ENCODE measurements at places on chromosomes 2 and 18.

DNA sequence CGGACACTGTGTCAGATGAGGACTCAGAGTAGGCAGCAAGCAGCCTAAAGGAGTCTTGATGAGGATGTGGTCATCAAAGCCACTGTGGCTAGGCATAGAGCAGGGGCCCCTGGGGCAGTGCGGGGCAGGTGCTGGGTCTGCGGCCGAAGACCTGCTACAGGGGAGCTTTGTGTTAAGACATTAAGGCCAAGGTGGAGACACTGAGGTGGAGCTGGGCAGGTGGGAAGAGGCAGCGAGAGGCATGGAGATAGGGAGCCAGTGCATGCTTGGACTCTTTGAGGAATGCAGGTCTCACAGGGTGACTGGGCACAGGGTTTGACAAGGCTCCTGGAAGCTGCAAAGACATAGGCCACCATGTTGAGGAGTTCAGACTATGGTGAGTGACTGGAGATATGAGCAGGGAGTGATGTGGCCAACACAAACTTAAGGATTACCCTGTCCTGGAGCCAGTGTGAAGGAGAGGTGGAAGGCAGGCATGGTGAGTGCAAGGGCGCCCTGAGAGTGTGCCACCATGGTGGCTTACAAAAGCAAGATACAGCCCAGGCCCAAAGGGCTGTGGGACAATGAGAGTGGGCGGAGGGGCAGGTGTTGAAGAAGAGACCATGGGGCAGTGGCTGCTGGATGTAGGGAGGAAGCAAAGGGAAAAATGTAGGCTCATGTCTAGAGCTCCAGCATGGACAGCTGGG, 450.9 kb upstream of the HS6ST1 start:
- DNase-seq: no peak

GRCh38 chr2:2191110-2191707, 139.9 kb downstream of the MYT1L start:
- no peak for DNase-seq

DNA sequence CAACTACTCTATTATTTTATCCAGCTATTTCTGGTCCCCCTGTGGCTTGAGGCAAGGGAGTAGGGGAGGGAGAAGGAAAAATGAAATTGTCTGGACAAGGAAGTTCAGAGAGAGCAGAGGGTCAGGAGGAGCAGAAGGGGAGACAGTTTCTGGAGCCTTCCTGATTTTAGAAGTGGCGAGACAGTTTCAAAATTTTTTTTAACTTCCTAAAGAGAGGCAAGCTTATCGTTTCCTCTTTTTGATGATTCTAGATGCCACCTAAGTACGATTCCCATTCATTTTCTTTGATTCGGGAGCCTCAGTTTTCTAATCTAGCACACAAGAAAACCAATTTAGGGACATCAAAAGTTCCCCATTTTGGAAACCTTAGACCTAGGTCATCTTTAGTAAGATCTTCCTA, 96.9 kb upstream of the B3GNT2 start:
- no peak for DNase-seq

GRCh38 chr2:70596739-70597138, 43.1 kb upstream of the TGFA start:
- no peak for DNase-seq

DNA sequence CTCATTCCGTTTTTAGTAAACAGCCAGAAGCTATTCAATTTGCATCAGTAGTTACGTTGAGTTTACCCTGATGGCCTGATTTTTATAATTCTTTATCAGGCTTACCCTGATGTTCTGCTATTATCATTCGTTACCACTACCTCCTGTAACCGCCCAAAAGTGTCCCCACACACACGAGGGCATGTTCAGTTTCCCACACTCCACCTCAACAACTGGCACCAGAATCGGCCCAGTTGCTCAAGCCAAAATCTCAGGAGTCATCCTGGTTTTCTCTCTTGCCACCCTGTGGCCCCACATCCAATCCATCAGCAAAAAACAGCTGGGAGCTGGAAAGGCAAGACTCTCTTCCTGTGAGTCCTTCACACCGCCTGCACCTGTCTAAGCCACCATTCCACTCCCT, 102.9 kb upstream of the RAB6C start:
- DNase-seq: no peak

DNA sequence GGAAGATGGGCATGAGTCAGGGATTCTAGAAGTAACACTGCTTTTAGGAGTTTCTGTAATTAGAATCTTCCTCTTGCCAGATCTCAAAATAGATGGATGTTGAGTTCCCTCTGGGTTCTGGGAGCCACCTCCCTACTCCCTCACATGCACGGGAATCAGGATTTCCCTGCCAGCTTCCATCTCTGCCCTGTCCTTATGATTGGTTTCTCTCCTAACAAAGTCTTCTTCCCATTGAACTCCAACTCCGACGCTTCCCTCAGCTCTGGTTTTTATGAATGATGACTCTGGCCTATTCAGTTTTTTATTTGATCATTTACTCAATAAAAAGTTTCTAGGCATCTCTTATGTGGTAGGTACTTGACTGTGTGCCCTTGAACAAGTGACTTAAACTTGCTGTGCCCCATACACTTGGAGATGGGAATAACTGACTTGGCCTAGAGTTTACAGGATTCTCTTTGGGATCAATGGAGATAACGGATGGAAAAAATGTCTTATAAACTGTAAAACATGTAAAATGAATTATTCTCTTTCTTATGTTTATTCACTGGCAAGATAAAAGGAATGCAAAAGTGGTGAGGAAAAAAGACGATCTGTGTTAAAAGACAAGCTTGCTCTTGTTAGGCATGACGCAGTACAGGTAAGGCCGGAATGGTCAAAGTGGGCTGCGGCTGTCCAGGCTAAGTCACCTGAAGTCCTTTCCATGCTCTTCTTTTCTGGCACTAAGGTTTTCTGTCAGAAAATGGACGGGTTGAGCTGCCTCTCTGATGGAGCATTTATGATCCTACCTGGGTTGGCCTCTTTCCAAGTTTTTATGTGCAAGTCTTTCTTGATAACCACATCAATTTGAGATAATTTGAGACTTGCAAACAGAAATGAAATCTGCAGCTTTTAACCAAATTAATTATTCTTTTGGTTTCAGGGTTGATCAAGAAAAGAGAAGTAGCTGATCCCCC, 199.6 kb downstream of the MYCN start:
- no peak for DNase-seq

- DNase-seq: no peak
Observed at GRCh38 chr2:40113272-40113968, 334.4 kb upstream of the THUMPD2 start.

DNA sequence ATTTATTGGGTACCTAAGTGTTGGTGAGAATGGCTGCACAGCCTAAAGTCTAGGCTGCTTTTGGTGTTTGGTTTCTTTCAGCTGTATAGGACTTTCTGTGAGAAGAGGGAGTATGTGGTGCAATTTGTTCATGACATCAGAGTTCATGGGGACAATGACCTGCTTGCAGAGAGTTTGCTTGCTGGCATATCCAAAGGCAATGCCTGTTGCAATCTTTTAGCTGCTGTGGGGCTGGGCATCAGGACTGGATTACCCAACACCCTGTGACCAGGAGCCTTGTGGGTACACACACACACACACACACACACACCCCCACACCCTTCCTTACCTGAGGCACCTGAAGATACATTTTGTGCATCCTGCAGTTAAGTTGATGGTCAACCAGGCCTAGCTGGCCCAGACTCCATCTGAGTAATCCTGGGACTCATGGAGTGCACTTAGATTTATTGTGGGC, 68.4 kb downstream of the LIPG start:
- no peak for DNase-seq

DNA sequence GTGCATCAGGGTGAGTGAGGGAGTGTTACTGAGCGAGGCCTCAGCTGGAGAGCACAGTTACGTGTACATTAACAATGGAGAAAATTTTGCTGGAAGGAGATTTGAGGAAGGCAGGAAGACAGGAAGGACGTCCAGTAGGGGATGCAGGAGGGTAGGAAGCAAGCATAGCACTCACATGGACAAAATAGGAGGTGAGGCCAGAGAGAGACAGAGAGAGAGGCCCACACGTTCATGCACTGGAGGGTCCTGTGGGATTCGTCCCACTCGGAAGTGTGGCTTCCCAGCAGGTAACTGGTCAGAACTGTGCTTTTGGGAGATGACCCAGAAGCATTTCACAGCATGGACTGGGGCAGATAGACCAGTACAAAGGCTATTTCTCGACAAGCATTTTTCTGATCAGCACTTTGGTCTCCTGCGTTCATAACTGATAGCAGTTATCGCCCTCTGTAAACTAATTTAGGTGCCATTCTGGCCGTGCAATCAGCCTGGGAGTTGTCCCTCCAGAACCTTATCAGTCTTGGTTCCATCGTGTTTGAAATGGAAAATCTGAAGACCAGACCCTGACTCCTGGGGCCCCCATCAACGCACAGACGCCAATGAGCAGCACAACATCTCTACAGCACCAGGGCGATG, 5.7 kb downstream of the LCT start:
- no peak for DNase-seq

GRCh38 chr2:146415291-146415690, 1429.5 kb upstream of the ACVR2A start:
- no peak for DNase-seq

DNA sequence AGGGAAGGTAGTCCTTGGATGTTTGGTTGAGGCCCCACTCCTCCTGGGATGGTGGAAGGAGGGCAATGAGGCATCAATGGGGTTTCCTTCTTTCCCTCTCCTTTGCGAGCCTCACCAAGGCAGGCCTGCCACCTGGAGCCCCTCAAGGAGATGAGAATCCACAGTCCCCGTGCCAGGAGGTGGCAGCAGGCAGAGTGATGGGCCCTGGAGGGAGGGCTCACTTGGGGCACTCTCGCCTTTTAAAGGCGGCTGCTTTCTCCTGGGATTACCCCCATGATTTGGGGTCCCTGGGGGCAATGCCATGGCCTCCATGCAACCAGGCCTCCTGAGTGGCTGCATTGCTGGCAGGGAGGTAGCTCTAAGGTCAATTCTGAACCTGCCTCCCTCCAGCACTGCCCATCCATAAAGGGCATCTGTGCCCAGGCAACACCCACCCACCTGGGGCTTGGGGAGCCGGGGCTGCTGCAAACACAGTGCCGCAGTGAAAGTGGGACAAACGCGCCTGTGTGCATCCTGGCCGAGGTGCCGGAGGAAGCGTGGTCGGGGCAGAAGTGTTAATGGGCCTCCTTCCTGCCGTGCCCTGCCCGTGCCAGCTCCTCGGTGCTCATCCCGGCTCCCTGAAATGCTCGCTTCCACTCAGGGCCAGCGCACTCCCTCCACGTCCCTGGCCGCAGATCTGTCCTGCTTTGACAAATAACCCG, 55.9 kb downstream of the ZFP36L2 start:
- DNase-seq: no peak

DNA sequence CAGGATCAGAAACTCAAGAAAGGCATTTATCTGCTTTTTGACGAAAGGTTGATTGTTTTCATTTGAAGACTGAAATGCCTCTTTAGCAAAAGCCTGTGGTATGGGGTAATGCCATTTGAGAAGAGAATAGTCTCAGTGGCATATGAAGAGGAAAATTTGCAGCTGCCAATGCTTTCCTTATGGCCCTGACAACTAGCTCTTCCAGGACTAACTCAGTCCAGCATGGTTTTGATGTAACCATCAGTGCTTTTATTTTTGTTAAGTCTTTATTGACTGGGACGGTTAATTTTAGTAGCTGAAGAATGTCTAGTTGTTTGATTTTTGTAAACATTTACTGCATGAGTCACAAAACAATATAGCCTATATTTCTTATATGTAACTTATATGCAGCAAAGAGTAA, 158.4 kb downstream of the LNPK start:
- no peak for DNase-seq

DNA sequence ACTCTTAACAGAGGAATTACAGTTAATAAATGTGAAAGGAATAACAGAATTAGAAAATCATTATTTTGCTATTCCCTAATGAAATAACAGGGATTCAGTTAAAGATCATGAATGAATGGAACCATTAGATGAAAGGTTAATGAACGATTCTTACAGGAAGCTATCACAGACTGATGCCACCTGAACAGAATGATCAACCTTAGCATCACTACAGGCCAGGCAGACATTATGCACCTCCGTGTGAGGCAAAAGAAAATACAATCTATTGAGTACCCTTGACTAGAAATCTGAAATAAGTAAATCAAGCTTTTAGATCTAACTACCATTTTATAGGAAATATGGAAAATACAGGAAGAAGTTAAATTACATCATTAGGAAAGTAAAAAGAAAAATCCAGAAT, 10.4 kb downstream of the ROCK1 start:
- DNase-seq: no peak

GRCh38 chr2:162233197-162233596, 10.0 kb downstream of the FAP start:
- no peak for DNase-seq

DNA sequence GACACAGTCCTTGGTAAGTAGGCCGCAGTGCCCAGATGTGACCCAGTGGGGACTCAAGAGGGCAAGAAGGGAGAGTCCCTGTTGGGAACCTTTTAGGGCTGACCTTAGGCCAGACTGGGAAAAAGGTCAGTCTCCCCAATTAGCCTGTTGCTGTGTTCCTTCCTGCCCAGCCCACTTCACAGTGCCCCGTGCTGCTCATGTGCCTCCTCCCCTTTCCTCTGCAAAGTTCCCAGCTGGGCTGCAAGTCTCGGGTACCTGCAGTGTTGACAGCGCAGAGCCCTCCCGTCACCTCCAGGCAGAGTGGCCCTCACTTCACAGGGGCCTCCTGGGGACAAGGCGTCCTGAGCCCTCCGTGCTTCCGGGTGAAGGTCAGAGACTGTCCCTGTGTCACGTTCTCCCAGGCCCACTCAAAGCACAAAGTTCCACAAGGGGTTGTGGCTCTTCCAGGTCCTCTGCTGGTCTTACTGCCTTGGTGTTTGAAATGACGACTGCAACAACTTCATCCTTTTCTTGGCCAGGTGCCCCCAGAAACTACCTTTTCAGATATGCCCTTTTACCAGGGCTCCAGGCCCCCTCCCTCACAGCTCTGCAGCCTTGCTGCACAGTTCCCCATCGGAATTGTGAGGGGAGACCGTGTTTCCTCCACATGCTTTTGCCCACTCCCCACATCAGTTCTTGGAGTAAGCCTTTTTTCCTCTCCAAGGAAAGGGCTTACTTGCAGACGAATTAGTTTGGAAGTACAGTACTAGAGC, 225.8 kb downstream of the ALPK2 start:
- no peak for DNase-seq

- no peak for DNase-seq
Observed at GRCh38 chr2:176206136-176206535, 17.7 kb downstream of the HOXD1 start.

DNA sequence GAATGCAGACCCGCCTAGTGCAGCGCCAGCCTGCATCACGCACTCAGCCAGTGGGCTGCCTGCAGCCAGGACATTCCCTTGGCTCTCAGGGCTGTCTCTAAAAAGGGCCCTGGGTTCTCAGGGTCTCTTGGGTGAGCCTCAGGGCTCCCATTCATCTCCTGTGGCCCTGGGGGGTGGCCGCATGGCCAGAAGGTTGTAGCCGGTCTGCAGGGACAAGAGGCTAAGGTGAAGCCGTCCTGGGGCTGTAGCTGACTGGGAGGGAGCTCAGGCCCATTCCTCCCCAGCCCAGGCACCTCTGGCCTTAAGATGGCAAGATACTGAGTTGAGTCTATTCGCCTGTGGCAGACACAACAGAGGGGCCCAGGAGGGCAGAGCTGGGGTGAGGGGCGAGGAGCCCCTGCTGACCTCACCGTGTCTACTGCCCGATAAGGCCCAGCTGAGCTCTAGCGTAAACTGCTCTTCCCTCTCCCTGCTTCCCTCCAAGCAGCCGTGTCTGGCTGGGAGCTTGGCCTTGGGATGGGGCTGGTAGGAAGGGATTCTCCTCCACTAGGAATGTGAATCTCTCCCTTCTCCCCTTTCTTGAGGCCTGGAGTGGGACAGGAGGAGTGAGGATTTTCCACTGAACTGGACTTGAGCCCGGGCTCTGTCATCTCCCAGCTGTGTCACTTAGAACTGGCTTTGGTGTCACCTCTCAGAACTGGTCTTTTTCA, 37.9 kb downstream of the INHBB start:
- DNase-seq: no peak

Data from stimulated activated CD4-positive, alpha-beta T cell treated with anti-CD3 and anti-CD28 coated beads, Interleukin-4, amount 100 ng/mL, for 24 hours (primary cell).